ENCODE measurements at places on chromosomes 11 and 22.

DNA sequence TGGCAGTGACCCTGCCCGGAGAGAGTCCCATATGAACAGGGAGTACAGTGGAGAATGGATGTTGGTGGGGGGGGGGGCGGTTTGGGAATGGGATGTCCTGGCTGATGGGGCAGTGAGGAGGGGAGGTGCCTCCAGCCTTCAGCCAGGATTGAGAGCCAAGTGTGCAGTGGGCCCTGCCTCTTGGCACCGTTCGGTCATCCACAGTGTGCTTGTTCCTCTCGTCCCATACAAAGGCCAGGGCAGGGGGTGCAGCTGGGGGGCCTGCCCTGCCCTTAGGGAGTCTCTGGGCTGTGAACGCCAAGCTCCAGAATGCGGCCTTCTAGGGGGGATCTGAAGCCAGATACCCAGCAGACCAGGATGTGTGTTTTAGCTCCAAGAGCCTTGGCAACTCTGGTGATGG is 34.0 kb downstream of the KCNC1 start:
- DNase-seq, result no peak

DNA sequence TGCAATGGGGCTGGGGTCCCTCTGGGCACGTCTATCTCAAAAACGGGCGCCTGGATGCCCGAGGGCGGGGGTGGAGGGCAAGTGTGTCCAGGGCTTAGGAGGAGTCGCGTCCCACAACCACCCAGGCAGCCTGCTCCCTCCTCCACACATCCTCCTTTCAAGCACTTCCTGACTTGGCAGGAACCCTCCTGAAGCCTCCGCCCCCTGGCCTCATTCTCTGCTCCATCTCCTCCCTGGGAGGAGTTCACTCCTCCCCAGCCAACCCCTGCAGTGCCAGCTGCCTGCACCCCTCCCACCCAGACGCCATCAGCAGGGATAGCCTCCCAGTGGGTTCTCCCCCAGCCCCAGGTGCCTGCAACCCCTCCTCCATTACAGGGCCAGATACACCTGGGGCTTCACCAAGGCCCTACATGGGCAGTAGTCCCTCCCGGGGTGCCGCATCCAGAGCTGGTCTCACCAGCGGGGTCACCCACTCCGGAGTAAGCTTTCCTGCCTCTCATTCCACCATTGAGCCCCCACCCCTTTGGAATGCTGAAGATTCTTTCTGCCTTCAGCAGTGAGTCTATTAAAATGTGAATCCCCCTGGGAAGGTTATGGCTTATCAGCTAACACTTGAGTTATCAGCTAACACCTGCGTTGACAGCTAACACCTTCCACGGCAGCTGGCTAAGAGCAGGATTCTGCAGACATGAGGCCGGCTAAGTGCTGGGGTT is 24.4 kb downstream of the RTN4R start:
- peak; percentile 71 for DNase-seq

DNA sequence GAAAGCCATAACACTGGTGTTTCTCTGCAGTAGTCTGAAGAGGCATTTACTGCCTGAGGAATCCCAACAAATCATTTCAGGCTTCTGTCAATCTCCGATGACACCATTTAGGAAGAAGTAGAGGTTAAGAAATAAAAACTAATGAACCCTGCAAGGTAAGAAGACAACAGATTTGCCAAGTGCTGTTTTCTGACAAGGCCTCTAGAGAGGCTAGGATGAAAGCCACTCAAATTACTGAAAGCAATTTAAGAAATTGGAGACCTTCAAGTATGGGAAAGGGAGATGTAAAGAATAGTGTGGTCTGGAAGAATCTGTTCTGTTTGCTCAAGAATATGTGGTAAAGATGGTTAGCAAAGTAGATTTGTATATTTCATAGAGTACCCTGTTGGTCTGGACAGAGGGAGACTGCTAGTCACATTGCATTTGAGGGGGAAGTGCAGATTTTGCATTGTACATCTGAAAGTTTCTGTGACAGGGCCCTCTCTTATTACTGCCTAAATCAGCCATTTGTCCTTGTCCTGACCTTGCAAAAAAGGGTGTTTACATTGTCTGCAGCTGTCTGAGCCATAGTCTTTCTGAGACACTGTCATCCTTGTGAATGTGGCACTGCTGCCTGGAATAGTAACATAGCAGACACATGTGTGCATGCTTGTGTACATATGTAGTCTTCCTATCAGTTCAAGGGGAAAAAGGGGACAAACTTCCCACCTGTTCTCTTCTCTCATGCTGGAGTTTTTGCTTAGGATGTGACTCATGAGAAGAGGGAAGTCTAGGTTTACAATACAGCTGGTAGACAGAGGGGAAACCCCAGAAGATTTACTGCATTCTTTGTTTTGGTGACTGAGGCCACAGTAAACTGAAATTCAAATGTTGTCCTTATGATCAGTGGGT is 640.2 kb upstream of the KIRREL3 start:
- peak; percentile 57 for DNase-seq

- no peak for DNase-seq
Measured at GRCh38 chr11:63939397-63939891, 642 bp downstream of the NAA40 start.

GRCh38 chr11:66118847-66119246 is 48.8 kb downstream of the PACS1 start:
- DNase-seq, result no peak

DNA sequence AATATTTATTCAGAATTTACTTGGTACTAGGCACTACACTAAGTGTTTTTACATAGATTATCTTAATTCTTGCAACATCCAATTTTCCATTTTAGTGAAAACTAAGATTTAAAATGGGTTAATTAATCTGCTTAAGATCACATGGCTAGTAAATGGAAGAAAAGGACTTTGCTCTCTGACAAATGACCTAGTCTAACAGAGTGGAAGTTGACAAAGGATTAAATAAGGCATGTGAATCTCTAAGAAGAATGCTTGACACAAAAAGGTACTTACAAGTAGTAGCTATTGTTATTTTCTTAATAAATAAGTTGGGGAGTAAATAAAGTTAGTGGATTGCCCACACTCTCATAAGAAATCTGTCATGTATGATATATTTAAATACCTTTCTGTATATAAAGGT is 584.8 kb downstream of the DLG2 start:
- DNase-seq, result no peak

DNA sequence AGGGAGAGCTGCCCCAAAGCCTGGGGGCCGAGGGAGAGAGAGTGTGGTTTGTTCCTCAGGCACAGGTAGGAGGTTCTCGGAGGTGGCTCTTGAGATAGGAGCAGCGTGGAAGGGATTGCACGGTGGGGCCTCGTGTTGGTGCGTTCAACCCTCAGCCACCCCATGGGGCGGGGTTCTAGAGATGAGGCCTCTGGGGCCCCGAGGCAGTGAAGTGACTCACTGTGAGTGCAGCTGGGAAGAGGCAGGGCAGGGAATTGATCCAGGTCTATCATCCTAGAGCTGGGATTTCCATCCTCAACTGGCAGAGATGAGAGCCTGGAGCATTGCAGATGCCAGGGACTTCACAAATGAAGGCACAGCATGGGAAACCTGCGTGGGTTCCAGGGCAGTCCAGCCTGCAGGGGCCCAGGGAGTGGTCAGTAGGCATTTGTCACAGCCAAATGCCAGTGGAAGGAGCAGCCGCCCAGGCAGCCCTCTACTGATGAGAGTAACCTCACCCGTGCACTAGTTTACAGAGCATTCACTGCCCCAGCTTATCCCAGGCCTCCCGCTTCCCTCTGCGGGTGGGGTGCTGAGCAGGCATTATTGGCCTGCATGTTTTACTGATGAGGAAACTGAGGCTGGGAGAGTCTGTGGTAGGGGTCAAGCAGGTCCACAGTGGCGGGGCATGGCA is 5.1 kb upstream of the SMARCB1 start:
- peak; percentile 65 for DNase-seq

DNA sequence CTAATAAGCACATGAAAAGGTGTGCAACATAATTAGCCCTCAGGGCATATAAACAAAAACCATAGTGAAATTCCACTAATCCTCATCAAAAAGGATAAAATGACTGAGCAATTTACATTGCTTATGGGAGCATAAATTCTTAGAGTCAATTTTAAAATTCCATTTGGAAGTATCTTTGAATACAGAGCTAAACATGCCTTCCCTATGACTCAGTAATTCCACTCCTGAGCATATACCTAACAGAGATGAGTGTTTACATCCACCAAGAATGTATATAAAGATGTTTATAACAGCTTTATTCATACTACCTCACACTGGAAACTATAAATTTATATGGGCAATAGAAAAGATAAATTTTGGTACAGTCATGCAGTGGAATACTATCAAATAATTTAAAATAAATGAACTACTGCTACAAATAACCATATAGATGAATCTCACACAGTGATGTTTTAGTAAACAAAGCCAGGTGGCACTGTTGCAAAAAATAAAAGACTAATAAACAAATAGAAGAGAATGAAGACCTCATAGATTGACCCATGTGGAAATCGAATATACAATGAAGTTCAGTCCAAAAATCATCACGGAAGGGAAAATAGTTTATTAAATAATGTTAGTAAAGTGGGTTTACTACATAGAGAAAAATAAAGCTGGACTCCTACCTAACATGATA is 8.2 kb upstream of the OR2D2 start:
- peak; percentile 8 for DNase-seq

DNA sequence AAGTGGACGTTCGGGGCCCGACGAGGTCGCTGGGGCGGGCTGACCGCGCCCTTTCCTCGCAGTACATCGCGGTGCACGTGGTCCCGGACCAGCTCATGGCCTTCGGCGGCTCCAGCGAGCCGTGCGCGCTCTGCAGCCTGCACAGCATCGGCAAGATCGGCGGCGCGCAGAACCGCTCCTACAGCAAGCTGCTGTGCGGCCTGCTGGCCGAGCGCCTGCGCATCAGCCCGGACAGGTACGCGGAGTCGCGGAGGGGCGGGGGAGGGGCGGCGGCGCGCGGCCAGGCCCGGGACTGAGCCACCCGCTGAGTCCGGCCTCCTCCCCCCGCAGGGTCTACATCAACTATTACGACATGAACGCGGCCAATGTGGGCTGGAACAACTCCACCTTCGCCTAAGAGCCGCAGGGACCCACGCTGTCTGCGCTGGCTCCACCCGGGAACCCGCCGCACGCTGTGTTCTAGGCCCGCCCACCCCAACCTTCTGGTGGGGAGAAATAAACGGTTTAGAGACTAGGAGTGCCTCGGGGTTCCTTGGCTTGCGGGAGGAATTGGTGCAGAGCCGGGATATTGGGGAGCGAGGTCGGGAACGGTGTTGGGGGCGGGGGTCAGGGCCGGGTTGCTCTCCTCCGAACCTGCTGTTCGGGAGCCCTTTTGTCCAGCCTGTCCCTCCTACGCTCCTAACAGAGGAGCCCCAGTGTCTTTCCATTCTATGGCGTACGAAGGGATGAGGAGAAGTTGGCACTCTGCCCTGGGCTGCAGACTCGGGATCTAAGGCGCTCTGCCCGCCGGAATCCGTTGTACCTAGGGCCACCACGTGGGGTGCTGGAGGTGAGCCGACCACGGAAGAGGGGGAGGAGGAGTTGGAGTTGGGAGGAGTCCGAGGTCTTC is 771 bp downstream of the MIF start:
- peak; percentile 63 for DNase-seq

GRCh38 chr11:79525257-79525656 is 84.4 kb upstream of the TENM4 start:
- DNase-seq, result no peak

DNA sequence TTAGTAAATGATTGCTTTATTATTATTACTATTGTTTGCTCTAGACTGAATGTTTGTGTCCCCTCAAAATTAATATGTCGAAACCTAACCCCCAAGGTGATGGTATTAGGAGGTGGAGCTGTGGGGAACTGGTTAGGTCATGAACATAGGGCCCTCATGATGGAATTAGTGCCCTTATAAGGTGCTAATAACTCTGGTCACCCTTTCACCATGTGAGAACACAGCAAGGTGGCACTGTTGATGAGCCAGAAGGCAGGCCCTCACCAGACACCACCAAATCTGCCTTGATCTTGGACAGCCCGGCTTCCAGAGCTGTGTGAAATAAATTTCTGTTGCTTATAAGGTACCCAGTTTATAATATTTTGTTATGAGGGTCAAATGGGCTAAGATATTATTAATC is 95.8 kb downstream of the BDNF start:
- no peak for DNase-seq

DNA sequence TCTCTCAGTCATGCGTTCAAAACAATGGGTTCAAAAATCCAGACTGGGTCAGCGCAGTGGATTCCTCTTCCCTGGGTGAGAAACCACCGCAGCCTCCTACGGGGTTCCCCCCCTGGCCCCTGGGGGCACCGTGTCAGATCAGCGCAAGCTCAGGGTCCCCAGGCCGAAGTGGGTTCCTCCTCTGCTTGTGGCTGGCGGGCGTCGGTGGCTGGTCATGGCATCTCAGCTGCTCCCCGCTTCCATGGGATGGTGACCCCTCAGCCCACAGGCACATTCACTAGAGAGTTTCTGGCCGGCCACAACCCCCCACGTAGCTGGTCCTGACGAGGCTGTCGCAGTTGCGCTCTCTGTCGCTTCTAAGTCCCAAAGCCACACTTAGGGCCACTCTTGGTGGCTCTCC is 389.8 kb downstream of the TBC1D22A start:
- DNase-seq, result no peak

DNA sequence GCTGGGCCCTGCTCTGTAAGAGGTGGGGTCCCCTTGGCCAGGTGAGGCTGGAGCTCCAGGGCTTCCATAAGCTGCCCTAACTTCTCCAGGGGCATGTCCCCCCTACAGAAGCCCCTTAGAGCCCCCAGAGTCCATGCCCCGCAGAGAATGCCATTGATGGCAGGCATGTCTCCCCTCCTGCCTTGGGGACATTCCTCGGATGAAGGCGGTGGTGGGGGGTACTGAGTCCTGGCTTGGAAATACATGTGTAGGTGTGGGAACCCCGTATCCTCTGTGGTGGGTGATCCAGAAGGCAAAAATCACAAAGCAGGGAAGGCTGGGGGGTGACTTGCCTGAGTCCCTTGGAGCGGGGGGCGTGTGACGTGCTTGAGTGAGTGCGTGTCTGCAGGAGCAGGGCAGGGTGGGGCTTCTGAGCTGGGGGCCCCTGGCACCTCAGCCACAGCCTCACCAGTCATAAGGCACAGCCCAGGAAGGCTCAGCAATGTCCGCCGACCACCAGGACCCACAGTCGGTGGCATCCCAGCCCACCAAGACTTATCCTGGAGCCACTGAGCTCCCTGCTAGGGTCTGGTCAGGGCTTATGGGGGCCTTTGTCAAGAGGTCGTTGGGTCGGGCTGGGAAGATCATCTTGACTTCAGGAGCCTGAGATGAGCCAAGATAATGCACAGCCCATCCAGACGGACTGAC is 69.8 kb upstream of the KCNQ1OT1 start:
- DNase-seq, result no peak

DNA sequence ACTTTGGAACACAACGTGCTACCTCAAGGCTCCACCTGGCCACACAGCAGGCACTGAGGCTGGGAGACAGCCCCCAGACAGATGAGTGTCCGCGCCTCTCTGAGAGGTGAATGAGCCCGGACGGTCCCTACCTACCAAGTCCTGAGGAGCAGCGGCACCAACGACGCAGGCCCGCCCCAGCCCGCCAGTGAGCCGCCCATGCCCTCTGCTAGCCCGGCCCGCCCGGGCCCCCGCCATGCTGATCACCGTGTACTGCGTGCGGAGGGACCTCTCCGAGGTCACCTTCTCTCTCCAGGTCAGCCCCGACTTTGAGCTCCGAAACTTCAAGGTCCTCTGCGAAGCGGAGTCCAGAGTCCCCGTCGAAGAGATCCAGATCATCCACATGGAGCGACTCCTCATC is at the start of gene DDI1:
TSS of gene DDI1 (plus strand) at position 53 of the 400 bp plus-strand sequence. CDS start at position 236, 183 bp downstream.
- no peak for DNase-seq
